Midbrain (tissue), 1 donor: ENCODE measurements at places on chromosomes 11 and 22.

DNA sequence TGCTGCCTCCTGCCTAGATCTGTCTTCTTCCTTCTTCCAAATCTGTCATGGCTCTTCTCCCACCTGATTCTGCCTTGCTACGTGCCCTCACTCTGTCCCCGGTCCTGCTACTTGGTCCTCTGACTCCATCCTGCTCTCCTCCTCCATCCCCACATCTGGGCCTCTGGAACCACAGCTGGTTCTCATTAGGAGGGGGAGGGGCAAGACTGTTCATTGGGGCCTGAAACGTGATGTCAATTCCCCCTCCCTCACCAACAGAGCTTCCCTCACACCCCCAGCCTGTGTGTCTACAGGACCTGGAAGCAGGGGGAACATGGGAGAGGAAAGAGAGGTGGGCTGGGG, 9.1 kb downstream of the DCHS1 start:
- no peak for DNase-seq

DNA sequence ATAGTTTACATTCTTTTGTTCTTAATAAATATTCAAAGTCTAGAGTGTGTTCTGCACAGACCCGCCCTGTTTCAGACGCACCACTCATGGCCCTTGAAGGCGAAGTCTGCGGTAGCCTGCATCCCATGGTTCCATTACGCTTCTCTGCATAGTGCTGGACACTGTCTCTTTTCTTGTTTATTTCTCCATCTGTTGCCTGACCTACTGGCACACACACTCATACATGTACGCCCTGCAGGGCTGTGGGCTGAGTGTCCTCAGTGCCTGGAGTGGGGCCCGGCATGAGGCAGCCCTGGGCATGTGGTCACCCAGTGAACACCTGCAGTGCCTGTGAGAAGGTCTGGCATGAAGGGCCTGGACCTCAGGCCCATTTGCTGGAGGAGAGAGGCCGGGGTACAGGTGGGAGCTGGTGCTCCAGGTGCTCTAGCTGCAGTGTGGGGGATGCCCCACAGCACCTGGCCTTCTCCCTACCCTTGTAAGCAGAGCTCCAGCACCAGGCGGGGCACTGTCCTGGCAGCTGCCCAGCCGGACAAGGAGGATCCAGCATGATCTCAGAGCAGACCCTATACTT, 404.1 kb downstream of the TBC1D22A start:
- no peak for DNase-seq

GRCh38 chr22:43198936-43199335, 12.0 kb upstream of the TTLL12 start:
- DNase-seq = no peak

- no peak for DNase-seq
Measured at GRCh38 chr11:79400206-79400605, 40.6 kb downstream of the TENM4 start.

DNA sequence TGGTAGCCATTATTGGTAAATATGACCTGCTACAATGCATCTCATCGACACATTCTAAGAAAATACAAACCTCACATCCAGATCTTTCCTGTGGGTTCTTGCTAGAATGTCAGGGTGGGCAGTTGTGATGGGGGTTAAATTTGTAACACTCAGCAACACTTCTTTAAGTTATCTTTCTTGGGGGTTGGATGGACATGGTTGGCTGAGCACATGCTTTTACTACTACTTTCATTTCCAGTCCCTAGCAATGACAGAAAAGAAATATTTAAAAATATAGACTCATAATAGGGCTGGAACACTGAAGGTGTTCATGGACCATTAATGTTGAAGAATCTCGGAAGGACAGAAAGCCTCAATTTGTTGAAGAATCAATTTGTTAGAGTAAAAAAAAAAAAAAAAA, 57.6 kb downstream of the APOL3 start:
- no peak for DNase-seq

DNA sequence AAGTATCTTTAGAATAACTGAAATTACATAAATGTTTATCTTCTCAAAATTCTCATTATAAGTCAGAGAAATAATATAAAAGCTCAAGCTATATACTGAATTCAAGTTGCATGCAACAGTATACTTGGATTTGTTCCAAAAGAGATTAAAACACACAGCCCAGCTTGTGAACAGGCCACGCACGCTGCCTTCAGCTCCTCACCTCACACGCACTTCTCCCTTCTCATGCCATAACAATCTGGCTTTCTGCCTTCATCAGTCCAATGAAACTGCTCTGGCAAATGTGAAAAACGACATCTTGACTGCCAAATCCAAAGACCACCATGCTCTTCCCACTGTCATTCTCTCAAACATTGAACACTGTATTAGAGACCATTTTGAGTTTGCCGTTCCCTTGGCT, 22.1 kb downstream of the ATP6V1E1 start:
- no peak for DNase-seq

GRCh38 chr11:126743628-126744027, 256.9 kb downstream of the KIRREL3 start:
- no peak for DNase-seq

- DNase-seq = no peak
Measured at GRCh38 chr22:50169774-50170341, 673 bp upstream of the PANX2 start.

DNA sequence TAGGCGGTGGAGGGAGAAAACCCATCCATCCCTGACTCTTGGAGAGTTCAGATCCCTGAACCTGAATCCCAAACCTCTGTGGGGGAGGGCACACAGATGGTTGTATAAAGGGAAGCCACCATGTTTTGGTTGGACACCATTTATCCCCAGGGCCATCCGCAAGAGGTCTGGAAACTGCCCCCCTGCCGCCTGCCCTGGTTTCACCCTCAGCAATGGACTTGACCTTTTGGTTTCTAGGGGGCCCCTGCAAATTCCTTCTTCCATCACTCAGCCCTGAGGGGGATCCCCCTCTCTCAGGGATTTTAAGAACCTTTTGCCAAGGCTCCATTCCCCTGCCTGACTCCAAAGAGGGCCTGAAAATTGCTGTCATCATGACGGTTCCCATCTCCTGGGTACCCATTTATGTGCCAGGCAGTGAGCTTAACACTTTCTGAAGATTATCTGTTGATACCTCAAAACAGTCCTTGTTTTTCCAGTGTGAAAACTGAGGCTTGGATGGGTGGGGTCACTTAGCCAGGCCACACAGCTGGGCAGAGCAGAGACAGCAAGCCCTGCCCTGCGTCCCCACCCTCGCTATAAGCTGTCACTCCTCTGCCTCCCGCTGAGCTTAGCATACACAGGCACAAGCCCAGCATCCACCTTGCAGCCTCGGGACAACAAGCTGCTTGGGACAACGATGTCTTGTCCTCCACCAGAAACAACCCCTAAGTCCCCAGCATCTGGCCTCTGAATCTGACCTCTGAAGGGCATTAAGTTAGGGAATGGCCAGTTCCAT, 33.2 kb upstream of the CRYBB3 start:
- no peak for DNase-seq

DNA sequence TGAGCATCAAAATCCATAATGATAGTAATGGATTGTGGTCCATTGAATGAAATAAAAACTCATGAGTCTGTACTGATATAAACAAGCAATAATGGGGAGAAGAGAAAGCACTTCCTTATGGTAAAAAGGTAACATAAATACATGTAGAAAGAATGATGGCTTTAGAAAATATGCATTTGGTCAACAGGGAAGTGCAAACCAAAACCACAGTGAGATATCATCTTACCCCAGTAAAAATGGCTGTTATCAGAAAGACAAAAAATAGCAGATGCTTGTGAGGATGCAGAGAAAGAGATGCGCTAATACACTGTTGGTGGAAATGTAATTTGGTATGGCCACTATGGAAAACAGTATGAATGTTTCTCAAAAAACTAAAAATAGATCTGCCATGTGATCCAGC, 6.9 kb upstream of the MMP20 start:
- DNase-seq = no peak

- DNase-seq = no peak
Measured at GRCh38 chr11:11164334-11164690, 188.7 kb downstream of the CSNK2A3 start.

DNA sequence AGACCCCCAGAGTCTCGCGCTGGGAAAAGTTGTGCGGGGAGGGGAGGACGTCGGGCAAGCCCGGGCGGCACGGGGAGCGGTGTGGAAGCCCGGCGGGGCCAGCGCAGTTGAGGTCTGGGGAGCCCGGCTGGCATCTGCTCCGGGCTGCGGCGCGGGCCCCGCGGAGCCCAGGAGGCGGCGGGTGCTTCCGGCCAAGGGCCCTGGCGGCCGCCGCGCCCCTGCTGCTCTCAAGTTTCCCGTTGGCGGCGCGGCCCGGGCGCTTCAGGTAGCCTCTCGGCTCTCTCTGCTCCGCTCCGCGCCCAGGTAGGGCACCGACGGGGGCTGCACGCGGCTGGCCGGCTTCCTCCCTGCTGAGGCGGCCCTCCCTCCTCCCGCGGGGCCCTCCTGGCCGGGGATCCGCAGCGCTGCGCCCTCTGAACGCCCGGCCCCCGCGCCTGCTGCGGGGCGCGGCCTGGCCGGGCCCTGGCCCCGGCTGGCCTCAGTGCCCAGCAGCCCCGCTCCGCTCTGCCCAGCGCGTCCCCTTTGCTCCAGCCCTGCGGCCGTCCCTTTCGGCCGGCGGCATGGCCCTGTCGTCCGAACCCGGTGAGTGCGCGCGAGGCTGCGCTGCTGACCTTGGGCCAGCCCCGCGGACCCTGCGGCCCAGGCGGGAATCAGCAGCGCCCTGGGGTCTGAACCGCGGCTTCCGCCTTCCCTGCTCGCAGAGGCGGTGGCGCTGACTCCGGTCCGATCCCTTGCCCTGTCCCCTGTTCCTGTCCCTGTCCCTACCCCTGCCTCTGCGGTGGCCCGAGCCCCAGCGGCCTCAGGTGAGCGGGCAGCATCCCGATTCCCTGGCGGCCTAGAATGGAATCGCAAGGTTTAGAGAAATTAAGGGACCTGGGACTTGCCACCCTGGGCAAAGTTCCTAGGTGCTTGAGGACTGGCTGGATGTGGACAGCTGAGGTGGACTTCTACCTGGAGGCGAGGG, 4.3 kb upstream of the AMPD3 start:
- DNase-seq = peak; percentile 45

DNA sequence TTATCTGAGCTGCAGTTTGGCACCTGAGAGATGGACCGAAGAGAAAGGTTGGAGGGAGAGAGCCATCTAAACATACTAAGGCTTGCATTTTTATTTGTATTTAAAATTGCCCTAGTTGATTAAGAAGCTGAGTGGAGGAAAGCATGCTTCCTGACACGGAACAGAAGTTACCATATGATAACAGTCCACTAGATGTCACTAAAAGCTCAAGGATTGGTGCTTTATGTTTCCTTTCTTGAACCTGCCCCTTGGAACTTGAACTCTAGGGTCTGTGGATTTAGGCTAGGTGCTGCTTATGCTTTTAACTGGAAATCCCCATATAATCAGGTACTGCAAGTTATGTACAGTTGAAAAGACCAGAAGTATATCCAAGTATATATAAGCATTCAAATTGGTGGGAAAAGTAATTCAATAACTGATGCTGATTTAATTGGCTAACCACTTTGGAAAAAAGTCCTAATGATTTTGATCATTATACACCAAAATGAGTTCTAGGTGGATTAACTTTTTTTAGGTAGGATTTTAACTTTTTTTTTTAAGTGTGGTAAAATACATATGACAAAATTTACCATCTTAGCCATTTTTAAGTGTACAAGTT, 9.5 kb downstream of the RBMXL2 start:
- peak; percentile 68 for DNase-seq

GRCh38 chr11:35515224-35515623, 10.2 kb downstream of the PAMR1 start:
- DNase-seq = no peak

DNA sequence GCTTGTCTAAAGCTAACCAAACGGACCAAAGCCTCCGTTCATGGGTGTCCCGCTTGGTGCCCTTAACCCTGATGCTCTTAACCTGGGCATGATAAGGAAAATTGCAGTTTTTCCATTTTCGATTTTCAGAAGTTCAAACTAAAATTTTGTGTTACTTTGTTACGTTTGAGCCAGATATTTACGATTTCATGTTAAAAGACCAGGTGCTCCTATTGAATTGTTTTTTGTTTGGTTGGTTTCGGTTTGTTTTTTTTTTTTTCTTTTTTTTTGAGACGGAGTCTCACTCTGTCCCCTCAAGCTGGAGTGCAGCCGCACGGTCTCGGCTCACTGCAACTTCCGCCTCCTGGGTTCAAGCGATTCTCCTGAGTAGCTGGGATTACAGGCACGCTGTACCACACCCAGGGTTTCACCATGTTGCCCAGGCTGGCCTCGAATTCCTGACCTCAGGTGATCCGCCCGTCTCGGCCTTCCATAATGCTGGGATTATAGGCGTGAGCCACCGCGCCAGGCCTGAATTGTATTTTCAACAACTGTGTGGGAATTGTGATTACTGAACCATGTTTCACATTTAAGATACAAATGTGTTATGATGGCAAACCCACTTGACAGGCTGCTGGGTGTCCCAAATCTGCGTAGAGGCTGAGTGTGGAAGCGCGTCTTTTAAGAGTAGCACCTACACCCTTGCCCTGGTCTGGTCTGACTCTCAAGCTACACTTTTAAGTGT, 864 bp upstream of the USP28 start:
- no peak for DNase-seq

- DNase-seq = no peak
Measured at GRCh38 chr22:32574958-32575910, 100.6 kb downstream of the FBXO7 start.
